Stimulated activated CD4-positive, alpha-beta T cell treated with anti-CD3 and anti-CD28 coated beads, Interleukin-15, amount 100 ng/mL, for 48 hours (primary cell): ENCODE measurements at places on chromosomes 12 and 14.

- no peak for DNase-seq
Measured at GRCh38 chr12:91274916-91275315, 92.3 kb upstream of the DCN start.

GRCh38 chr14:33475623-33476022 lies 475.3 kb downstream of the EGLN3 start:
- no peak for DNase-seq

DNA sequence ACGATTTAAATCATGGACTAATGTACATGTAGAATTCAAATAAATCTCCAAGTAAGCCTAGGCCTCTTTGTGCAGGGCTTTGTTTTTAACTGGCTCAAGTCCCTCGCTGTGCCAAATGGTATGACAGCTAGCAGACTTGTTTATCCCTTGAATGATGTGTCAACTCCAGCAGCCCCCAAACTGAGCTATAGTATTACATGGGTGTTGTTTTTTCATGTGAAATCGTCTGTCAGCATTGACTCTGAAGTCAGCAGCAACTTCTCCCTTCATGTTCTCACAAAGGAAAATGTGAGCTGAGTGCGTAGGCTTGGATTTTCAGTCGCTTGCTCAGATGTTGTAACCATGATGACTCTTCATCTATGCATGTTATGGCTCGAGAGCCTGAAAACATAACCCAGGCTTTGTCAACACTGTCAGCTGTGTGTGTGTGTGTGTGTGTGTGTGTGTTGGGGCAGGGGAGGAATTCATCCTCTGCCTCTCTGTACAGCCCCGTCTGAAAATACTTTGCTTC lies 73.3 kb downstream of the PTHLH start:
- no peak for DNase-seq

DNA sequence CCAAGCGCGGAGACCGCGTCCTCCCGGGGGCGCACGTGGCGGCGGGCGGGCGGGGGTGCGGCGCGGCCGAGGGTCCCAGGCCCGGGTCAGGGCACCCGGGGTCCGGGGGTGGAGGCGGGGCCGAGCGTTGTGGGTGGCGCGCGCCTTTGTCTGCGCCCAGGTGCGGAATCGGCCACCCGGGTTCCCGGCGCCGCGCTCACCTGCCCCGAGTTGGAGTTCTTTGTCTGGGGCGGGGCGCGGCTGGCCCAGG lies 50.1 kb downstream of the LRCOL1 start:
- no peak for DNase-seq

DNA sequence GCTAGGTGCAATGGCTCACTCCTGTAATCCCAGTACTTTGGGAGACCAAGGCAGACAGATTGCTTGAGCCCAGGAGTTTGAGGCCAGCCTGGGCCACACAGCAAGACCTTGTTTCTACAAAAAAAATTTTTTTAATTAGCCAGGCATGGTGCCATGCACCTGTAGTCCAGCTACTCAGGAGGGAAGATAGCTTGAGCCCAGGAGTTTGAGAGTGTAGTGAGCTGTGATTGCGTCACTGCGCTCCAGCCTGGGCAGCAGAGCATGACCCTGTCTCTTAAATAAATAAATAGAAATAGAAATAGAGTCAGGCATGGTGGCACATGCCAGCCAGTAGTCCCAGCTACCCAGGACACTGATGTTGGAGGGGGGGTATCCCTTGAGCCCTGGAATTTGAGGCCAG lies 36.7 kb upstream of the CLIP1 start:
- DNase-seq = no peak
